ENCODE measurements at places on chromosomes 5 and 9. TPM values are rescaled to one million over a fixed set of nuclear protein-coding genes. Genes with fewer than 3 reads are reported as not detected.

PCDHGA7 gene
- total RNA-seq, result 0.18 TPM

ZNF883 gene
- total RNA-seq, result not detected

ABCA1 gene
- total RNA-seq, result 2.6 TPM

SLC36A1 gene
- 13.6 TPM for total RNA-seq

MPDZ gene
- 16.6 TPM for total RNA-seq

TAS2R1 gene
- not detected for total RNA-seq

PHF24 gene
- 0.08 TPM for total RNA-seq

SHOC1 gene
- total RNA-seq, result 0.10 TPM

SLC9A3 gene
- 2.0 TPM for total RNA-seq

MIGA2 gene
- 23.0 TPM for total RNA-seq

STPG3 gene
- 0.26 TPM for total RNA-seq

SURF1 gene
- 45.6 TPM for total RNA-seq

BASP1 gene
- total RNA-seq, result 217 TPM
